ENCODE measurements at places on chromosomes 12 and 14.

DNA sequence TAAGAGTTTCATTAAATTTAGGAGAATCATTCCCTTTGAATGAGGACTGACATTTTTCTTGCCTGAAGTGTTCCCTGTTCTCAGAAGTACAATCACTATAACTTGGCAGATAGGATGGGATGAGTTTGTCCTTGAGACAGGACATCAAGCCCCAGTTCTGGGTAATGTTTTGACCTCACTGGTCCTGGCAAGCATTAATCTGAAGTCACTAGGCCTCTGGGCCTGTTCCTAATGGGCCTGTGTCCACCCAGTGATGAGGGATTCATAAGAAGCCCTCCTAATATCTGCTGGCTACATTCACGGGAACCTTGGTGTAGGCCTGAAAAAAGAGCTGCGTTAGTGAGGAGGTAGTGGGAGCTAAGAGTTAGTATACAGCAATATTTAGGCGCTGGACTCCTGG lies 37.2 kb downstream of the NINJ2 start:
- no peak for DNase-seq

GRCh38 chr14:92986254-92987147 lies 63.6 kb downstream of the CHGA start:
- DNase-seq = no peak

- DNase-seq = no peak
These were observed 147.5 kb upstream of the C14orf180 start for GRCh38 chr14:104431929-104432541.

DNA sequence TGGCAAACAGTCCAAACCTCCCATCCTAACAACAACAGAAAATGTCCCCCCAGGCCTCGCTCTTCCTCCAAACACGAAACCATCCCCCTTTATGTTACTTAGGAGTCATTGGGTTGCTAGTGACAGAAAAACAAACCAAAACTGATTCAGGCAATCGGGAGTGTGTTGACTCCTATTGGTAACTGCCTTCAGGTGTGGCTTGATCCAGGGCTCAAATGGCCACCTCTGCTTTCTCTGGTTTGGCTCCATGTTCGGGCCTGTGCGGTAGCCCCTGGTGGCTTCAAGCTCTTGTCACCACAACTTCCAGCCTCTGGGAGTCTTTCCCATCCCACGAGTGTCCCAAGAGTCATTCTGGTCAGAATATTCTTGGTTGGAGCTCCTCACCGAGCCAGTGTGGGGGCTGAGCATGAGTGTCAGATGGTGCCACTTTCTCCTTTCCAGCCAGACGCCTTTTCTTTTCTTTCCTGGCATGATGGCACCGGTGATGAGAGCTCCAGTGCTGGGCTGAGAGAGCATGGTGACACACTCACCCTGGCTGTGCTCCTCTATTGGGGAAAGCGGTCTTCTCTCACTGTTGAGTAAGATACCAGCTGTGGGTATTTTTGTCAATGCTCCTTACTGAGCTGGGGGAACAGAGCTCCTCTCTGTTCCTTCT lies 38.6 kb downstream of the NOC4L start:
- no peak for DNase-seq

DNA sequence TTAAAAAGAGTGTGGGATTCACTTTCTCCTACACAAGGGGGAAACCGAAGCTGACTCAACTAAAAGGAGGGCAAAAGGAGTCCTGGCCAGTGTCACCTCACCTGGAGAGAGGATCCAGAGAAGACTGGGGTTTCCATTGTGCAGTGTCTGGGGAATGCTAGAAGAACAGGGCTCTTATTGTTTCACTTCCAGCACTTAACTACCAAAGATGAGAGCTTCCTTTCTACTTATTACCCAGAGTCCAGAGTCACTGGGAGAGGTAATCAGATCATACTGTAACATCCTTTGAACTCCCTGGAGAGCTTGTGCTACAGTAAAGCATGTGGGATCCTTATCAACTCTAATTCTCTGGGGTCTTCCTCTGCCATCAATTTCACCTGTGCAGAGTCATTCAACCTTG lies 148.4 kb upstream of the BCL2L14 start:
- no peak for DNase-seq

DNA sequence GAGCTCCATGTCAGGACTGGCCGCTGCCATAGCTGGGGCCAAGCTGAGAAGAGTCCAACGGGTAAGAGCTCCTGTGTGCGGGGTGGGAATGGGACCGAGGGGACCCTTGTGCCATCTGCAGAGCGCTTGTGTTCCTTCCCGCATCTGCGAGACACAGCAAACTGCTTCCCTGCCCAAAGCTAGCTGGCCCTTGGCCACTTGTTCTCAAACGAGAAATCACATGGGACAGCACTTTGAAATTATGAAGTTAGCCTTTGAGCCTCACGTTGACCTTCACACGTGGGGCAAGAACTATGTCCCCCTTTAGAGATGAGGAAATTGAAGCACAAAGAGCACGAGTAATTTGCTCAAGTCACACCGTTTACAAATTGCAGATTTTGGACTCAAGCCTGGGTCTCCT lies 30.8 kb downstream of the DEGS2 start:
- DNase-seq = no peak

GRCh38 chr14:83994020-83994419 lies 1535.9 kb upstream of the FLRT2 start:
- no peak for DNase-seq

DNA sequence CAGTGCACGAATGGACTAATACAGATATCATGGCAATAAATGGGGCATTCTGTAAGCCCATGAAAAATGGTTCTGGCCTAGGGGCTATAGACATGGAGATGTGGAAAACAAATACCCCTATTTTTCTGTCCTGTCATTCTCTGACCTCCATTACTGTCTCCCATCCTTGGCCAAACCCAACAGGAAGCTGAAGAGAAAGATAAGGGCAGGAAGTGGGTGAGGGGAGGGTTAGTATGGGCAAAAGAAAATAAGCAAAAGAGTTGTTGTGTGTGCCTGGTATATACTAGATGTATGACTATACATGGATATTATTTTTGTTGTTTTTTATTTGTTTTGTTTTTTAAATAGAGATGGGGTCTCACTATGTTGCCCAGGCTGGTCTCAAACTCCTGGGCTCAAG lies 339.3 kb downstream of the PCNX1 start:
- no peak for DNase-seq

DNA sequence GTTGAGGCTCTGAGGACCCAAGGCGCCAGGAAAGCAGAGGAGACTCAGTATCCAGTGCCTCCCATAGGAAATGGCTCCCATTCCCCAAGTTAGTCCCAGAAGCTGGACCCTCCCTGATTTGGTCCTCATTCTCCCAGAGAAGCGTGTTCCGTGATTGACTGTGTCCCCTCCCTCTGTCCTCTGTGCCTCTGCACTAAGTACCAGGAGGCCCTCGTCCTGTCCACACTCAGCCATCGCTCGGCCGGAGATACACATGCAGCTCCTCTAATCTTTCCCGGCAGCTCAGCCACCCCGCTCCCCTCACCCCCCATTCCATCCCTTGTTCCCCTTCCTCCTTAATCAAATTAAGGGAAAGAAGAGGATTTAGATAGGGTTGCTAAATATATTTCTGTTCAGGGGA lies 28.3 kb upstream of the ATP2A2 start:
- no peak for DNase-seq

DNA sequence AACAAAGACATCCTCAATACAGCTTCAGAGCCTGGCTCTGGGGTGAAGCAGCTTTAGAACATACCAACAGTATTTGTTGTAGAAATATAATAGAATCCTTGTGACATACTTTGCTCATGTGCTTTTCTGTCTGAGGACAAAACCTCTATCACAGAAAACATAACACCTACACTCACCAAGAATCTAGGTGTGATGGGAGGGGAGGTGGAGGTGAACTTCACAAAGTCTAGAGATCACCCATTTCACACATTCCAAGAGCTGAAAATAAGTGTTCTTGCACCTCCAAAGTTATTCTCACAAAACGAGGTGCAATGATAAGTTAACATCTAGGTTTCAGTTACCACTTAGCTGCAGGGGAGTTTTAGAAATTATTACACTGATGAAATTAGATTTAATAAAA lies 32.7 kb upstream of the BTG1 start:
- DNase-seq = no peak

- DNase-seq = peak; percentile 54
These were observed 154.2 kb upstream of the PARP11 start for GRCh38 chr12:4027412-4027811.

DNA sequence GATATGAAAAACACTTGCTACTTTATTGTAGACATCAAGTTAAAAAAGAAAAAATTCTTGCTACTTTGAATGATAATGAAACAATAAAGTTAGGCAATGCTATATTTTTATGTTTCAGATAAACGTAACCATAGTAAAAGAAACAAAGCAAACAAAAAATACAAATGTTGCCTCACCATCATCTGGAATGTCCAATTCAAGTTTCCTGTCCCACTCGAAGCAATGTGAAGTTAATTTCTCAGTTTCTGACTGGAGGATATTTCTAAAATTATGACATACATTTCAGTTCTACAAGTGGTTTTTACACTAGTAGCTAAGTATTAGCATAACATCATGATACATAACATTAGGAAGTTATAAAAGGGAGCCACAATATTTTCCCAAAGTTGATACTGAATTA lies 20.9 kb downstream of the DLGAP5 start:
- DNase-seq = no peak

DNA sequence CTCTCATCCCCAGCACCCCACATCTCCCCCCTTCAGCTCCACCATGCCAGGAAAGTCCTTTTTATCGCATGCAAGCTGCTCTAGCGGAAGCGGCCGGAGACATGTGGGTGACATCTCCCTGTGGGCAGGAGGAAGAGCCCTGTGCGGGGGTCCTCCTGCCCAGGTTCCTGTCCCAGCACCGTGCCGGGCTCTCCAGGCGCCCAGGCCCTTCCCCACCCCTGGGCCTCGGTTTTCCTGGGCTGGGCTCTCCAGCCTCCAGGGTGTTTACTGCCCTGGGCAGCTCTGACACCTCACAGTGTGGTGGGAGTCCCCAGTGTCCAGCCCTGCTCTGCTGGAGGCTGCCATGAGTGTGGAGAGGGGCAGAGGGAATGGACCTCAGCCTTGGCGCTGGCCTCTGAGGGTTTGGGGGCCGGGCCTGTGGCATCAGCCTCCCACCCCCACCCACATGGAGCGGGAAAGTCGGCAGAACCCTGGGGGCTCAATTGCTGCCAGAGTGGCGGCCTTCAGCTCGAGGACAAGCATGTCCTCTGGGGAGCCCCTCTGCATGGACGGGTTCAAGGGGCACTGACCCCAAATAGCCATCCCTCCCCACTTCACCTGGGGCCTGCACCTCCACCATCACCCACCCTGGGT lies 16.9 kb downstream of the ASPG start:
- no peak for DNase-seq

GRCh38 chr12:23380419-23381100 lies 568.9 kb downstream of the SOX5 start:
- no peak for DNase-seq

All from stimulated activated CD8-positive, alpha-beta memory T cell treated with anti-CD3 and anti-CD28 coated beads, Interleukin-4, amount 100 ng/mL, for 4 hours (primary cell).